Stimulated activated CD8-positive, alpha-beta memory T cell treated with anti-CD3 and anti-CD28 coated beads, Interleukin-4, amount 100 ng/mL, for 4 hours (primary cell): ENCODE measurements at places on chromosomes 5 and 9.

- no peak for DNase-seq
Observed at GRCh38 chr9:5231212-5231611, at the start of gene INSL4. Gene INSL4, plus strand, starts transcription at chr9:5231419. Its CDS starts 105 bp downstream, at chr9:5231524.

- no peak for DNase-seq
Observed at GRCh38 chr9:127278372-127278771, 13.8 kb downstream of the GARNL3 start.

- DNase-seq = no peak
Observed at GRCh38 chr5:173909199-173909598, 21.1 kb downstream of the CPEB4 start.

GRCh38 chr9:33943389-33943788 lies 105.3 kb downstream of the UBAP2 start:
- no peak for DNase-seq

DNA sequence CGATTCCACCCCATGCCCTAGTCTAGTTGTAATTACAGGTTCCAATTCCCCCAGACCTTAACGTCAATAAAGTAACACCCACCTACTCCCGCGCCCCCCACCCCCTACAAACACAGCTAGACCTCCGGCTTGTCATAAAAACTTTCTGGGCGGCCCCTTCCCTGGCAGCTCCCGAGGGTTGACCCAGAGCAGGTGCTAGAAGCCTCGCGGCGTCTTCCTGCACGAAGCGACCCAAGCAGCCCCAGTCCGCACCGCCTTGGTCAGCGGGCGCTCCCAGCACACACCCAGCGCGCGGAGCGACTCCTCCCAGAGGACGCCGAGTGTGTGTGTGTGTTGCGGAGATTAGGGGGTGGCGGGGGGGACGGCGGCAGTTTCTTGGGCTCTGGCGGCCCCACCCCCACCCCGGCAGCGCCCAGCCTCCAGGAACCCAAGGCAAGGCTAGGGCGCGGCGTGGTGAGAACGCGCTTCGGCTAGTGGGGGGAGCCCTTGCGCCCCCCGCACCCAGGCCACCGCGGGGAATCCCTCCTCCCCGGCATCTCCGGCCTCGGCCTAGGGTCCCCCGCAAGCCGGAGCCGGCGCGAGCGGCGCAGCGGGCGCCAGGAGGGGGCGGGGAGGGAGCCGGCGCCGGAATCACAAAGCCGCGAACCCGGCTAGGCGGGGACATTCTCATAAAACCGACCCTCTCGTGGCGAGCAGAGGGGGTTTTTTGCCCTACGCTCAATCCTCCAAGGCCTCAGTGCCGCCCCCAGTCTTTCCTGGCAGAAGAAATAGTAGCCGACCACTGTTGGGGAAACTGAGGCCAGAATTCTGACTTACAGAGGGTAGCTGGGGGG lies 2.2 kb downstream of the PCDH1 start:
- no peak for DNase-seq

- DNase-seq = no peak
Observed at GRCh38 chr5:77170196-77170890, 40.1 kb upstream of the PDE8B start.

GRCh38 chr5:170296036-170296934 lies 1.3 kb downstream of the LCP2 start:
- DNase-seq = no peak

GRCh38 chr5:149594206-149594895 lies 13.1 kb downstream of the ARHGEF37 start:
- no peak for DNase-seq

- no peak for DNase-seq
Observed at GRCh38 chr5:158970121-158970520, 129.6 kb downstream of the EBF1 start.

- no peak for DNase-seq
Observed at GRCh38 chr5:36180556-36181350, 28.8 kb downstream of the SKP2 start.

- no peak for DNase-seq
Observed at GRCh38 chr5:1058083-1058945, 49.7 kb downstream of the NKD2 start.
